Left lung (tissue), 14 donors: ENCODE measurements at places on chromosomes 13 and 19. TPM values are rescaled to one million over a fixed set of nuclear protein-coding genes. Genes with fewer than 3 reads are reported as not detected.

KLK10 gene
- polyA plus RNA-seq, result 0.61 TPM

COX7A1 gene
- 35.8 TPM for polyA plus RNA-seq

BEST2 gene
- polyA plus RNA-seq, result not detected

FCER2 gene
- 0.38 TPM for polyA plus RNA-seq

ZNF546 gene
- polyA plus RNA-seq, result 9.4 TPM

KCTD12 gene
- polyA plus RNA-seq, result 168 TPM

ZNF224 gene
- polyA plus RNA-seq, result 52.7 TPM

TEX26 gene
- polyA plus RNA-seq, result 0.54 TPM

FLT1 gene
- polyA plus RNA-seq, result 21.3 TPM

- peak; percentile 12 for DNase-seq
These were observed 807.9 kb upstream of the ARGLU1 start for GRCh38 chr13:107375701-107376340.

GRCh38 chr13:35833031-35833430, 298.2 kb downstream of the DCLK1 start:
- DNase-seq, result no peak

- no peak for DNase-seq
These were observed 1279.8 kb upstream of the PCDH9 start for GRCh38 chr13:68509734-68510621.

GRCh38 chr13:102128216-102128810, 273.5 kb downstream of the FGF14 start:
- DNase-seq, result no peak

GRCh38 chr13:84191139-84191538, 308.9 kb upstream of the SLITRK1 start:
- DNase-seq, result no peak

DNA sequence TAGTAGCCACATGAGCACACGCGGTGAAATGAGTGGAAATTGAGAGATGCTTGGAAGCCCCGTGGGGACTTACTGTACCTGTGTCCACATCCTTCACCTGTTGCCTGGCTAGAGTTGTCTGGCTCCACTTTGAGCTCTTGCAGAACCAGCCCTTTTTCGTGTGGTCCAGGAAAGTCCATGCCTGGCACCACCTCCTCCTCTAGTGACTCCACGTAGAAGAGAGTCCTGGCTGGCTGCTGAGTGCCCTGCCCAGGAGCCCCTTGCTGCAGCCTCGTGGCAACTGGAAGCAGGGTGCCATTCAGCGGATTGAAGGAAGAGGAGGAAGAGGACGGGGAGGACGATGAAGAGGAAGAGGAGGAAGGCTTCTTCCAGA, 515 bp upstream of the ATXN8OS start:
- DNase-seq, result no peak

GRCh38 chr13:95480131-95480545, 72.4 kb upstream of the CLDN10 start:
- no peak for DNase-seq

- no peak for DNase-seq
These were observed 9.8 kb downstream of the ZNF526 start for GRCh38 chr19:42229855-42230351.

DNA sequence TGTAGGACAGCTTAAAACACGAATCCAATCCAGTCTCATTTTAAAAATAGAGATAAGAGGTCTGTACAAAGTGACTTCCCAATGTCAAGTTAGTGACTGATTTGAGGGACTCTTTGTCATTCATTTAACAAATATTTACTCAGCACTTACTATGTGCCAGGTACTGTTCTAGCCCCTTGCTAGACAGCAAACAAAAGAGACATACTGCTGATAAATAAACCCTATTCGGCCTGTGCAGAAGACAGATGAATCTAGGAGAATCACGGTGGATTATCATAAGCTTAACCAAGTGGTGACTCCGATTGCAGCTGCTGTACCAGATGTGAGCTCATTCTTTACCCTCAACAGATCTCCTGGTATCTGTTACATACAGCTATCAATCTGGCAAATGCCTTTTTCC, 6.4 kb upstream of the ELF1 start:
- DNase-seq, result no peak

DNA sequence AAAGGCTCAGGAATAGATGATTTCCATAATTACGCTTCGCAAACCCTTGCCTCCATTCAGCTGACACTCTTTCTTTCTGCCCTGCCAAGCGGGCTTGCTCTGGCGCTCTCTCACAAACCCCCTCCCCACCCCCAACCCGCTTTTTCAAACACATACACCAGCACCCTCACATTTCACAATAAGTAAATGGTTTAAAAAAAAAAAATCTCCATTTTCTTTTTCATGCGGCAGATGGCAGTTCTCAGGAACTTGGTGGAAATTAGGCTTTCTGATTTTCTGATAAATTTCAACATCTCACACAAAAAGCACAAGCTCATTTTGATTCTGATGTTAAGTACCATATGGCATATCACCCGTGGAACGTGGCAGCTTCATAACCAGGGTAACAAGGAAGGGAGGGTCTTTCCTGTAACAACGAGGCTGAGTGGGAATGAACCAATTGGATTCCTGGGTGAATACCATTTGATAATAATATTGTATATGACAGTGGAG, 43.8 kb downstream of the C13orf42 start:
- DNase-seq, result no peak
